ENCODE measurements at places on chromosomes 12 and 14.
A peak's percentile ranks its signal among the peaks of the same experiment; 100 is the strongest.

DNA sequence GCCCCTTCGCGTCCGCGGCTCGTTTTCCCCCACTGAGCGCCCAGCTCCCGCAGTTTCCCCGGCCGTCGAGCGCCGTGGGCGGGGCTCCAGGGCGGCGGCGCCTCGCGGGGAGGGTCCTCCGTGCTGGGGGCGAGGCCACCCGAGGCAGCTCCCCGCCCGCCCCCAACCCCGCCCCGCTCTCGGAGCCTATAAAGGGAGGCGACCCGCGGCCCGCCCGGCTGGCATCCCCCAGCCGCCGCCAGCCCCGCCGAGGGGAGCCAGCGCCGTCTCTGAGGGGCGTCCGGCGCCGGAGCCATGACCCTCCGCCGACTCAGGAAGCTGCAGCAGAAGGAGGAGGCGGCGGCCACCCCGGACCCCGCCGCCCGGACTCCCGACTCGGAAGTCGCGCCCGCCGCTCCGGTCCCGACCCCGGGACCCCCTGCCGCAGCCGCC is at the start of gene TAMALIN:
TSS of gene TAMALIN (plus strand) at position 221 of the 432 bp plus-strand sequence. CDS start at position 295, 74 bp downstream.
- peak; percentile 23 for DNase-seq

DNA sequence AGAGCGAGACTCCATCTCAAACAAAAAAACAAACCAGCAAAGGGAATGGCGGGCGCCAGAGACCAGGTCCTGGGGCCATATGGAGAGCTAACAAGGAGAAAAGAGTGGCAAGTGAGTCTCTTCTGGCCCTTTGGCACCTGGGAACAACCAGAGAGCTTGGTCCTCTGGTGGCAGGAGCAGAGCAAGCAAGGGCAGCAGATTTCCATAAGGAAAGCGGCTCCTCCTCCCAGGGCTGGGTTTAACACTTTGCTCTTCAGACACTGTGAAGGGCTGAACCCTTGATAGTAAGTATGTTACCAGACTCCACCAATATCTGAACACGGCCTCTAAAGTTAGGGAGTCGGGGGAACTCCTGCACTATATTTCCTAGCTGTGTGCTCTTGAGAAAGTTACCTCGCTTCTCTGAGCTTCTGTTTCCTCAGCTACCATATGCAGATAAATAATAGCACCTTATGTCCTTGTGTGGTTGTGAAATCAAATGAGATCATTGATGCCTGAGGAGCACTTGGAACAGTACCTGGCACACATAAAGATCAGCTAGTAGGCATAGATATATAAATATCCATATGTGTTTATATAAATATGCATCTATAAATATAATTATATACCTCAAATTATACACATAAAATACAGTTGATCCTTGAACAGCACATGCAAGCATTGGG is 33.4 kb upstream of the PLEKHG6 start:
- DNase-seq: peak; percentile 45

DNA sequence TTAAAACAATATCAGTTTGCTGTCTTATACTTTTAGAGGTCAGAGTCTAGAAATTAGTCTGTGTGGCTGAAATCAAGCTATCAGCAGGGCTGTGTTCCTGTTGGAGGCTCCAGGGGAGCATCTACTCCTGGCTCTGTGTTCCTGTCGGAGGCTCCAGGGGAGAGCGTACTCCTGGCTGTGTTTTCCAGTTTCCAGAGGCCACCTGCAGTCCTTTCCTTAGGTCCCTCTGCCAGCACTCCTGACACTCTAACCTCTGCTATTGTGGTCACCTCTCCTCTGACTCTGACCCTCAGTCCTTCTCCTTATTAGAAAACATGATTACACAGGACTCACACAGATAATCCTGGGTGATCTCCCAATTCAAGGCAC is 1140.7 kb upstream of the TMEM132C start:
- no peak for DNase-seq

- peak; percentile 26 for DNase-seq
These were observed 42.5 kb downstream of the WDR20 start for GRCh38 chr14:102182190-102182589.

- DNase-seq: no peak
These were observed 64.7 kb upstream of the GNPNAT1 start for GRCh38 chr14:52856139-52856538.

- DNase-seq: peak; percentile 60
These were observed at the start of gene KLRC1 for GRCh38 chr12:10453156-10453555. TSS of gene KLRC1 (minus strand) at chr12:10453377. CDS start at chr12:10451156, 2,221 bp downstream.

DNA sequence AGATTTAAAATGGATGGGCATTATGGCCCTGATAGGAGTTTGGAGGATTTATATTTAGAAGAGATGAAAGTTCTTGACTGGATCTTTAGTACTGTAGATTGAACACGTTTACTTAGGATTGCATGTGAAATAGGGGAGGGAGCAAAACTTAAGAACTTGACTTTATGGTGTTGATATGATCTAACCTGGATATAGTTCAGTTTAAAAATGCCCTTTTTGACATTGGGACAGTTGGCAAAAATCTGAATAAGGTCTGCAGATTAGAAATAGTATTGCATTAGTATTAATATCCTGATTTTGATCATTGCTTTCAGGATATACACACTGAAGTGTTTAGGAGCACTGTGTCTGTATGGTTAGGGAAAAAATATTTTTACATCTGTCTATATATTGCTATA is 9.6 kb downstream of the TMBIM6 start:
- DNase-seq: no peak

DNA sequence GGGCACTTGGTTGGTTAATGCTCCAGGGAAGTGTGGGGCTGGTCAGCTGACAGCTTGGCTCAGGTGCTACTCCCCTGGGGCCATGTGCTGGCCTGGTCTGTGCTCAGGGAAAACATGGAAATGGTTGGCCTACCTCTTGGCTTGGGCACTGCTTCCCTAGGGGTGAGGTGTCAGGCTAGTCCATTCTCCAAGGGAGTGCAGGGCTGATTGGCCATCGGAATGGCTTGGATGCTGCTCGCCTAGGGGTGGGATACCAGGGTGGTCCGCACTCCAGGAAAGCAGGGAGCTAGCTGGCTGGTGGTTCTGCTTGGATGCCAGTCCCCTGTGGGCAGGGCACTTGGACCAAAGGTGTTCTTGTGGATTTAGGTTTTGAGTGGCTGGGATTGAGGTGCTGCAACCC is 245.7 kb downstream of the RAD51B start:
- no peak for DNase-seq

DNA sequence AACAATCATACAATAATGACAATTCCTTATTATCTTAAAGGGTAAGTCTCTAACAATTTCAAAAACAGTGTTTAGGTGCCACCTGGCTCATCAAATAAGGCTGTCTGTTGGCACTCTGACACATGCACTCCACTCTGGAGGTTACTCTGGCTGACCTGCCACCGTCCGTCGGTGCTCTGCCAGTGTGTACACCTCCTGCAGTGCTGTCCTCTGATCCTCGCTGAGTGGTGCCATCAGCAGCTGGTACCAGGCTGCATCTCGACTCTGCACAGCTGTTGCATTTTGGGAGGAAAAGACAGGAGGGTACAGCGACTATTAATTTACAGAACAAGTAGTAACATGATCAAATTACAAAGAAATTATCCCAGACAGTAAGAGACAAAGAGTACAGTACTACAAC is 63.9 kb downstream of the IPO8 start:
- DNase-seq: no peak

GRCh38 chr12:30661210-30661609 is 34.5 kb downstream of the IPO8 start:
- no peak for DNase-seq

DNA sequence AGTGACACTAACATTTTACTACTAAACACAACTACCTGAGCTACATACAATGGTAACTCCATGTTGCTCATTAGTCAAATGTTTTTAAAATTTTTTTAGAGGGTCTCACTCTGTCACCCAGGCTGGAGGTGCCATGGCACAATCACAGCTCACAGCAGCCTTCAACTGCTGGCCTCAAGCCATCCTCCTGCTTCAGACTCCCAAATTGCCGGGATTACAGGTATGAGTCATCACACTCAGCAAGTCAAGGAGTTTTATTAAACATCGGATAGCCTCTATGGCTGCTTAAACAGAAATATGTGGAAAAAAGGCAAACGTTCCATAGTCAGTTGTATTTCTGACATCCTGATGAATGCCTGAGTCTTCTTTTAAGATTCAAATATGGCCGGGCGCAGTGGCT is 11.1 kb upstream of the NPFF start:
- DNase-seq: peak; percentile 34

DNA sequence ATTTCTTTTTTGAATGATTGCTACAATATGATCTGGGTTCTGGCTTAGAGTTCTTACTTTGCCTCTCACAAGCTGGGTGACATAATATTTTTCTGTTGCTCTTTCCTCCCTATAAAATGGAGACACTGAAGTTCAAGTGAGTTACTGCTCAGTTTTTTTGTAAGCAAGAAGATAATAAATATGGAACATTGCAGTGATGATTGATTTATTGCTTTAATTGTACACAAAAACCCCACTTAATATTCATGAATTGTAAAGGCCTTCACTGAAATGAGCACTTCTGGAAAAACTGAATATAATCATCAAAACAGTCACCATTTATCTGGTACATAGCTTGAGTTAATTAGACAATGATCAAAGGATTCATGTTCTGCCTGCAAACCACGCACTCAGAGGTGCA is 71.8 kb upstream of the NAP1L1 start:
- DNase-seq: no peak

DNA sequence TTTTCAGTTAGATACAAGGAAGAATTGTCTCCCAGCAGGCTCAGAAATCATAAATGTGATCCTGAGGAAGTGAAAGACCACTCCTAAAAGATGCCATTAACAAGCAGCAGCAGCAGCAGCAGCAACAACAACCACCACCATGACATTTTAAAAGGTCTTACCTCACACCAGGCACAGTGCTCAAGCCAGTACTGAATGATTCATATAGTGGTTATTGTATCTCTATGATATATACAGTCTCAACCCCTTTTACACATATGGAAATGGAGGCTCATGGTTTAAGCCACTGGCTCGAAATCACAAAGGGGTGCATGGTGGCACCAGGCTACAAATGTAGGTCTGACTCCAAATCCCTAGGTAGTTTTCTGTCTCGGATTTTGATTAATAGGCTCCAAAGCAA is 126.9 kb downstream of the KTN1 start:
- DNase-seq: no peak

GRCh38 chr12:47860279-47860841 is 40.7 kb upstream of the HDAC7 start:
- DNase-seq: no peak

- DNase-seq: no peak
These were observed 16.6 kb upstream of the CCDC177 start for GRCh38 chr14:69591317-69591716.

GRCh38 chr12:60059180-60059579 is 463.4 kb downstream of the SLC16A7 start:
- no peak for DNase-seq

GRCh38 chr14:41285186-41285748 is 321.4 kb upstream of the LRFN5 start:
- peak; percentile 35 for DNase-seq

GRCh38 chr14:38089123-38089522 is 118.6 kb upstream of the SSTR1 start:
- DNase-seq: no peak

DNA sequence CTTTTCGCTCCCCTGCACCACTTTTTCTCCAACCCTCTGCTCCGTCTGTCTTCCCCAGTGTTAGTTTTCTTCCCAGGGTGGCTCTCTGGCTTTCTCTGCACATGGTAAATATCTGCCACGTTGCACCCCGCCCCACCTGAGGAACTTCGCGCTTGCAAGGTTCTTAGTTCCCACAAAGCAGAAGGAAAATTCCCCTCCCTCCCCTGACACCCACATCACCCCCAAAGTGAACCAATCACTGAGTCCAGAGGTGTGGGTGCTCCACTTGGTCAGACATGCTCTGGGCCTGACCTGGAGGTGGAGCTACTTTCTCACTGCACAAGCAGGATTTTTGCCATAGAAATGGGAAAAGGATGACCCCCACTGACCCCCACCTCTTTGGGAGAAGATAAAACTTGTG is 415.0 kb downstream of the FUT8 start:
- DNase-seq: no peak

GRCh38 chr12:127655691-127656090 is 611.3 kb upstream of the TMEM132C start:
- DNase-seq: no peak

DNA sequence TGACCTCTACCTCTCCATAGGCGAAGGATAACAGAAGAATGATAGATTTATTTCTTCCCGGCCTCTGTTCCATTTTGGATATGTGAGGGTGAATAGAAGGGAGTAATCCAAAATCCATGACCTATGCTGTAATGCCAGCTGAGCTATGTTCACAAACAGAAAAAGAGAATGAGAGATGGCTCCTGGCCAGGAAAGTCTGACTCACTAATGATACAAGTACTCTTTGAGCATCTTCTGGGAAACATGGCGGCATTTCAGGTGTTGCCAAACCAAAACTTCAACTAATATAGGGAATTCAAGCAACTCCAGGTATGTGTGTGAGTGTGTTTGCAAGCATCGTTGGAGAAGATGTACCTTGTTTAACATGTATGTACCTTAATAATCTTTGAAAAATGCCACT is 55.1 kb downstream of the MED13L start:
- peak; percentile 91 for DNase-seq

DNA sequence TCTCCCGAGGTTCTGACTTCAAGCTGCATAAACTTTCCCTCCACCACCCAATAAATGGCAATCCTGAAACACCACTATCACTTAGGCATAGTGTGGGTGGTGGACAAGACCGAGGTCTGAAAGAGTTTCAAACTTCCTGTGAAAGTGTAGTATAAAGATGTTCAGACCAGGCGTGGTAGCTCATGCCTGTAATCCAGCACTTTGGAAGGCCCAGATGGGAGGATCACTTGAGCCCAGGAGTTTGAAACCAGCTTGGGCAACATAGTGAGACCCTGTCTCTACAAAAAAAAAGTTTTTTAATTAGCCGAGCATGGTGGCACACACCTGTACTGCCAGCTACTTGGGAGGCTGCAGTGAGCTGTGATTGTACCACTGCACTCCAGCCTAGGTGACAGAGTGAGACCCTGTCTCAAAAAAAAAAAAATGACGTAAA is 61.9 kb downstream of the CCDC92 start:
- no peak for DNase-seq

DNA sequence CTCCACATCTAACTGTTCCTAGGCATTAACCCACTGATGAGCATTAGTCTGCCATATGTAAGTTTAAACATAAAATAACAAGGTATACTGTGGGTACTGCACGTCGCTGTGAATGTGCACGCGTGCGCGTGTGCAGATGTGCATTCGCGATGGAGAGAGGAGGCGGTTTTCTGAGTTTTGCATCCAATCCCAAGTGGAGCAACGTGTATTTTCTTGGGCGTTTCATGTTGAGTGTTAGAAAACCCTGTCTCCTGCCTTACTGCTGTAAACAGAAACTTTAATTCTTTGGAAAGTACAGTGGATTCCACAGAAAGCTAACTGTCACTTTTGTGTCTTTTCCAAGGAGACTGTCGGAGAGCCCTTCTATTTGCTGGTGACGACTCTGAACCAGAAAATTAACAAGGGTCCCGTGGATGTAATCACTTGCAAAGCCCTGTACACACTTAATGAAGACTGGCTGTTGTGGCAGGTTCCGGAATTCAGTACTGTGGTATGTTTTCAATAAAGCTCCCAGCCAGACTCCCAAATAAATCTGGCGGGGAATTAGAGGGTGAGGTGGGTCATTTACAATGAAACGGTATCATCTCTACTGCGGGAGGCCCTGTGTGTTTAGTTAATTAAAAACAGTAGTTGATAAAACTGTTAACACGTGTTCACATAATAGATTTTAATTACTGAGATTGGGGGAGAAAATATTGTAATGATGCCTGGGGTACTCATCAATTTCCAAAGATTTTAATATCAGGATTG is 116.5 kb downstream of the PLXNC1 start:
- no peak for DNase-seq
